ENCODE measurements at places on chromosomes 11 and 22.

DNA sequence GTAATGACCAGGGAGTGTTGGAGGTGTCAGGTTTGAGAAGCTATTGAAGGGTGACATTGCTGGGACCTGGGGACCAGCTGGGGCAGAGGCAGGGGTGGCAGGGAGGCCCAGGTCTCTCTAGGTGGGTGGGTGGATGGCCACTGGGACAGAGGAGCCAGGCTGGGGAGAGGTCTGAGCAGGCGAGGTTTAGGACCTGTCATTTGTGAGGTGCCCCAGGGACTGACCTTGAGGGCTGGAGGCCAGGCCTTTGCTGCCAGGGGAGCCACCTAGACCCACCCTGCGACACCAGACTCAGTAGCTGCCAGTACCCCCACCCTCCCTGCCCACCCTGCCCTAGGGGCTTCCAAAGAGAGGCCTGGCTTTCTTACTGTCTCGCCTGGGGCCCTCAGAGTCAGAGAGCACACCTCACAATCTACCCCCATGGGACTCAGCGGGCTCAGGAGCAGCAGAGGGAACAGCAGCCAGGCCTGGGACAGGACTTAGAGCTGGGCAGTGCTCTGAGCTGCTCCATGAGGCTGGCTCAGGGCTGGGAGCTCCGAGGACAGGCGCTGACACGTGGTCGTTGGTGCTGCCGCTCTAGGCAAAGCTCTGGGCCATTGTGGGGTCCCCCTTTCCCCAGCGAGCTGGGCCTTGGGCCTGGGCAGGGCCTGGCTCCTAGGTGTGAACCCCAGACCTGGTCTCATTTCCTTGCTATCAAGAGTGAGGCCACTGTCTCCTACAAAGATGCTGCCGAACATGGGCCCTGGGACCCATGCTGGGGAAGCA, 28.6 kb upstream of the PPARA start:
- DNase-seq, result no peak

- no peak for DNase-seq
Measured at GRCh38 chr11:64444838-64445441, 86.0 kb downstream of the RPS6KA4 start.

DNA sequence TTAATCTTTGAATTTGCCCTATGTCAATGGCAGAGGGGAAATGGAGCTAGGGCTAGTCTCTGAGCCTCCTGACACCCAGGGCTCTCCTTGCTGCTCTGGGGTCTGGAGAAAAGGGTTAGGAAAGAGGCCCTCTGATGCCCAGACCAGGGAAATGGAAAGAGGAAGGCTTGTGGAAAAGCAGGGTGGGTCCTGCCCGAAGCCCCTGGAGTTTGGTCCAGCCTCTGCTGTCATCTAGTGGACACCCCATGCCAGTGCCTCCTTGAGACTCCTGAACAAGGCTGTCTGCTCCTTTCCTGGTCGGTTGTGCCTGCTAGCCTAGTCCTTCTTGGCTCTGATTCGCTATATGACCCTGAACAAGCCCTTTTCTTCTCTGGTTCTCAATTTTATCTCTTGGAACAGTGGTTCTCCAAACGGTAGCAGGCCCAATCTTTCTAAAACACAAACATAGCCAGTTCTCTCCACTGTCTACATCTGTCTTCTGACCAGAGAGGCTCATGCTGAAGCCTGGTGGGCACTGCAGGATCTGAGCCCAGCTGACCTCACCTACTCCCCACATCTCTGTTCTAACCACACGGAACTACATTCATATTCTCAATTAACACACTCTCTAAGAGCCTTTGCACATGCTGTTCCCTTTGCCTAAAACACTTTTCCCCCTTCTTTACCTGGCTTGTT, 8.8 kb upstream of the PLA2G3 start:
- no peak for DNase-seq

- no peak for DNase-seq
Measured at GRCh38 chr11:17540807-17541206, 3.4 kb downstream of the USH1C start.

DNA sequence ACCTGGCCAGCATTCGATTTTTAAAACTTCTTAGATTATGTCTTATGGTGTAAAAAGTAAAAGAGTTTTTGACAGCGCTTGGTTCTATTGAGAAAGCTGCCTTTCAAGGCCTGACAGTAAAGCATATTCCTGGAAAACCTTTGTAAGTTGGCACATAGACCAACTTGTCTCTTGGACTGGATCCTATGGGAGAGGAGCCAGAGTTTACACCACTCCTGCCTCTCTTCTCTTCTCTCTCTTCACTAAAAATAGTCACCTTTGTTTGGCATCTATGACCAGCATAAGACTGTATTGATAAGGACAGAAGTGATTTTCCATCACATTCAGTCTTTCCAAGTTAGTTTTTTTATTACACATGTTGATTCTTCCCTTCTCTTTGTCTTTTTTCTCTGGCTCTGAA, 33.7 kb downstream of the CSRP3 start:
- no peak for DNase-seq

GRCh38 chr11:70577258-70577603, 178.9 kb downstream of the CTTN start:
- no peak for DNase-seq

GRCh38 chr11:36131721-36132397, 157.4 kb downstream of the COMMD9 start:
- DNase-seq, result no peak
